ENCODE measurements at places on chromosomes 6 and 20.

GRCh38 chr6:53353624-53354023 lies 4.9 kb upstream of the ELOVL5 start:
- DNase-seq, result no peak

- no peak for DNase-seq
These were observed 63.7 kb downstream of the HIVEP2 start for GRCh38 chr6:142881290-142881689.

- no peak for DNase-seq
These were observed 4.0 kb downstream of the HSPA1B start for GRCh38 chr6:31831350-31832215.

GRCh38 chr20:24164360-24164759 lies 175.8 kb upstream of the GGTLC1 start:
- no peak for DNase-seq

DNA sequence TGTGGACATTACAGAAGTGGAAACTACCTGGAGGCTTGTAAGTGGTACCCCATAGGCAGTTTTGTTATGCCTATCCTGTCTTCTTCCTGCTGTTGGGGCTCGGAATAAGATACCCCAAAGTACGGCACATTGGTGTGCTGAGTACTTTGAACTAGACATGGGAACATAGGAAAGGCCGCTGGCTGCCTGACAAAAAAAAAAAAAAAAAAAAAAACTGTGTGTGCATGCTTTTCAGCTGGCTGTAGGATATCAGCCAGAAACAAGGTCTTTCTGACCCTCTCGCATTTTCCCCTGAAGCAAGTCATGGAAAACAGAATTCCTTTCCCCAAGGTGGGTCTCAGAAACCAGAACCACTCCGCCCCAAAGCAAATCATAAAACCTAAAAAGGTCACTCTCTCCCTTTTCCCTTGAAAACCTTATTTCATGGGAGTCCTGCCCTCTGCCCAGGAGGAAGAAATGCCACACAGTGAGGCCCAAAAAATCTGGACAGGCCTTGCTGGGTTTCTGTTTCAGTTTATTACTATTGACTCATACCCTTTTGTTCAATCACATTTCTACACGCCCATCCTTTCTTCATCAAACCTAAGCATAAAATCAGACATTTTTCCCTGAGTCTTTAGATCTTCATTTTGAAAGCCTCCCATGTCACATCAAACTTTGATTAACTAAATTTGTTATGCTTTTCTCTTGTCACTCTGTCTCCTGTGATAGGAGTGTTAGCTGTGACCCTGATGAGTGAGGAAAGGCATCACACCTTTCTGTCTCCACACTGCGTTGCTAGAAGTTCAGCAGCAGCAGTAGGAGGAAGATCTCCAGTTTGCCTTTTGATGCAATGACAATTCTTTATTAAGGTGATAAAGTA lies 17.2 kb downstream of the SLC2A12 start:
- DNase-seq, result no peak

Data from GM20000 (cell line).